ENCODE measurements at places on chromosomes 2 and 18.

DNA sequence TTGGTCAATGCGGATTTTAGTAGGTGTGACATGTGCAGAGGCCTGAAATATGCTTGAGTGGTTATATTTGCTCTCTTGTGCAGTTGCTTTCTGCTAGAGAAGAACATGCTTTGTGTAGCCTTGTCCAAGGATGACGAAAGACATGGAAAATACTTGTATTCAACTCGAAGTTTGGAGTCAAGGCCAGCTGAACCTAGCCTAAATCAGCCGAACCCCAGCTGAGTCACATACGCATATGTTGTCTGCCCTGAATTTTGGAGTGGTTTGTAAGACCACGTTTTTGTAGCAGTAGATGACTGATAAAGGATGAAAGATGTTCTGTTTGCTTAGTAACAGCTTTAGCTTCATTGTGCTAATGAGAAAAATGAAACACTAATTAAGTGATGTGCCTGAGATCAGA lies 22.5 kb upstream of the SPAG16 start:
- DNase-seq = peak; percentile 41

- no peak for DNase-seq
These were observed 1200.5 kb upstream of the FAM98A start for GRCh38 chr2:34799556-34799955.

DNA sequence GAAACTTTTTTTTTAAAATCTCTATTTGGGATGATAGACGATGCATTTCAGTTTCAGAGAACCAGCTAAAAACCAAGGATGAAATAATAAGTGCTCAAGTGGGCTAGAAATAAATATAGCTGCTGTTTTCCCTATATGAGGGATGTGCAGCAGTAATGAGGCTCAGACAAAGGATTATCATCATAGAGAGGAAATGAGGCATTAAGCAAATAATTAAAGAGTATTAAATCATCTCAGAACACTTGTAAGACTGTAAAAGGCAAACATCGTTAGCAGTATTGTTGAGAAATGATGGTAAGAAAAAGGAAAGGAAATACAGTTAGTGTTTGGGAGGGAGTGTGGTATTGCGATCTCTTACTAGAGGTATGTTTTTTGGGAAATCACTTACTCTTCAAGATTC lies 233.5 kb downstream of the TGIF1 start:
- DNase-seq = no peak

GRCh38 chr18:21805771-21806366 lies 65.3 kb downstream of the MIB1 start:
- DNase-seq = no peak

- no peak for DNase-seq
These were observed 91.5 kb upstream of the SLC8A1 start for GRCh38 chr2:40543381-40543780.

- DNase-seq = no peak
These were observed 62.8 kb upstream of the SP3 start for GRCh38 chr2:174027956-174028355.

GRCh38 chr2:44778671-44779476 lies 162.6 kb upstream of the SIX3 start:
- DNase-seq = no peak

DNA sequence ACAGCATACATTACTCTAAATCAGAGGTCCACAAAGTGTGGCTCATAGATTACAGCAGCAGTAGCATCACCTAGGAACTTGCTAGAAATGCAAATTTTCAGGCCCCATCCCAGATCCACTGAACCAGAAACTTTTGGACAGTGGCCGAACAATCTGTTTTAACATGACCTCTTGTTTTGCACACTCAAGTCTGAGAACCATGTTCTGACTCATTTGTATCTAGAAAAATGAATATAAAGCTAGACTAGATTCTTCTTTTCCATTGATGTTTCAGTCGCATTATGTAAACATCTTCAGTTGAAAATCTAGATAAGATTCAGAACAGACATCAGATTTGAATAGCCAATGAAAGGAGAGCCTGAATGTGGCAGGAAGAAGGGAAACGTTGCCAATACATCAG lies 608.8 kb downstream of the LRP1B start:
- DNase-seq = no peak

GRCh38 chr2:99918389-99918788 lies 224.0 kb downstream of the AFF3 start:
- DNase-seq = no peak

GRCh38 chr18:45940724-45941123 lies 26.4 kb downstream of the EPG5 start:
- no peak for DNase-seq

DNA sequence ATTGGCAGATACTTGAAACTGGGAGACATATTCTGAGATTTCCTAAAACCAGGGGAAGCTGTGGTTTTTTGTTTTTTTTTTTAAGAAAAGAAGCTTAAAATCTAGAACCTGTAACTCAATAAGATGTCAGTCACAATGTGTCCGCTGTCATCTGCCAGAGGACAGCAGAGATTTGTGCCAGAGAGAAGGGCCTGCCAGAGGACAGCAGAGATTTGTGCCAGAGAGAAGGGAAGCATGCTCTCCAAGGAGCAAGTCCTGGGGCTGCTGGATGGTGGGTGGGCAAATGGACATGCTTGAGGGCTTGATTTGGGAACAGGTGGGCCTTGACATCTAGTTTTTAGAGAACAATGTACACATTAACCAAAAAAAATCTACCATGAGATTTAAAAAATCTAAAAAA lies 77.9 kb downstream of the CCDC93 start:
- DNase-seq = no peak

DNA sequence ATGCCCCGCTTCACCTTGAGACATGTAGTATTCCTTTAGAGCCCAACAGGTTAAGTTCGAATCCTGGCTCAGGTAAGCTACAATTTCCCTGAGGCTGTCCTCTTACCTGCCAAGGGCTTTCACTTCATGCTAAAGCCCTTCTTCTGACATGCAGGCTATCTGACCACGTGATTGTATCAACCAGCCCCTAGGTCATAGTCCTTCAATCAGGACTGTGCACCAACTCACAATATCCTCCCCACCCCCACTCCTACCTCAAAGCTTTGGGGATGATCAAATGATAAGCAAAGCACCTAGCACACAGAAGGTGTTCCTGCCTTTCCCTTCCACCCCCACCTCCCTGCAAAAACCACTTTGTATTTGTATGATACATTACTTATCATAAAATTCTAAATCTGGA lies 78.9 kb downstream of the AAK1 start:
- DNase-seq = no peak

- DNase-seq = no peak
These were observed 280.2 kb upstream of the SOX11 start for GRCh38 chr2:5412001-5412400.

GRCh38 chr2:95264624-95265023 lies 9.6 kb upstream of the PROM2 start:
- no peak for DNase-seq

DNA sequence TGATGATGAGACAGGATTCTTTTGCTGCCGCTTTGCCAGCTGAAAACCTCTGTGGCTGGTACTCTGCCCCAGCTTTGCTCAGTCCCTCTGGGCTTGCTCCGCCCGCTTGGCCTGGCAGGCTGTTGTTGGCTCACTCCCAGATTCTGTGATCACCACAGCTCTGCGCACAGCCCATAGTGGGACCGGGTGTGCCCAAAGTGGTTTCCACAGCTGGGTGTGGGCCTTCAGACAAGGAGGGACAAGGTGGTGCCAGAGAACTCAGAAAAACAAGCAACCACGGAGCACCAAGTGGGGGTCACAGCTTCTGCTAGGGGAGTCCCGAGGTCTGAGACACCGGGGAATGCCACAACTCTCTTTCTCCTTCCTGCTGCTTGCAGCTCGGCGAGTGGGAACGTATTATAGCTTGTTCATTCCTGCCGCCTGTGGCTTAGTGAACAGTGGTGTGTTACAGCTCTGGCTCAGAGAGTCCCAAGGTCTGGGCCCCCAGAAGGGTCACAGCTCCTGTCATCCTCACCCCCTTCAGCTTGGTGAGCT lies 9.2 kb upstream of the KYNU start:
- no peak for DNase-seq

DNA sequence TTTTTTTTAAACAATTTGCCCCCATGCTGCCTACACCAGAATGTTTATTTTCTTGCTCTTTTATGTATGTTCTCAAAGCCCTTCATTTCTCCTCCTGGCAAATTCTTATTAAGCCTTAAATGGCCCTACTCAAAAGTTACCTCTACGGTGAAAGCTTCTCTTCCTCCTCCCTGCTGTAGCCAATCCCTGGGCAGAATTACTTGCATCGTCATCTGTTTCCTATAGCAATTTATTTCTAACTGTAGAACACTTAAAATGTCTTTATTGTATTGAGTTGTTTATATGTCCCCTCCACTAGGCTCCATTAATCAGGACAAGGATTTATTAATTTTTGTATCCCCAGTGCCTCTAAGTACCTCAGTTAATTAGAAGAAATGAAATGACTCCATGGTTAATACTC lies 2.5 kb upstream of the RAD51AP2 start:
- no peak for DNase-seq

- no peak for DNase-seq
These were observed 15.6 kb upstream of the LAMA1 start for GRCh38 chr18:7133181-7133580.

DNA sequence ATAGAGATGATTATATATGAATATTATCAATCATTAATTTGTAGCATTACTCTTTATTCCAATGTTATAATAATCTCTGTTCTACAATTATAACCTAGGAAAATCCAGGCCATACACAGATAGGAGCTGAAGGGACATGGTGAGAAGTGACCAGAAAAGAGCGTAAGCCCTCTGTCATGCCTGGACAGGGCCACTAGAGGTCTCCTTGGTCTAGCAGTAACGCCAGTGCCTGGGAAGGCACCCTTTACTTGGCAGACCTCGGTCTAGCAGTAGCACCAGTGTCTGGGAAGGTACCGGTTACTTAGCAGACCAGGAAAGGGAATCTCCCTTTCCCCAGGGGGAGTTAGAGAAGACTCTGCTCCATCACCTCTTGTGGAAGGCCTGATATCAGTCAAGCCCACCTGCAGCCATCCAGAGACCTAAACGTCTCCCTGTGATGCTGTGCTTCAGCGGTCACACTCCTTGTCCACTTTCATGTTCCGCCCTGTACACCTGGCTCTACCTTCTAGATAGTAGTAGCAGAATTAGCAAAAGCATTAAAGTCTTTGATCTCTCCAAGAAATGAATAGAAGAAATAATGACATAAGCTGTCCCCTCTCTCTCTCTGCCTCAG lies 447.5 kb upstream of the FSIP2 start:
- DNase-seq = peak; percentile 13

GRCh38 chr2:26933431-26934334 lies 36.8 kb upstream of the MAPRE3 start:
- no peak for DNase-seq

GRCh38 chr2:158975271-158975921 lies 7.0 kb downstream of the TANC1 start:
- no peak for DNase-seq

DNA sequence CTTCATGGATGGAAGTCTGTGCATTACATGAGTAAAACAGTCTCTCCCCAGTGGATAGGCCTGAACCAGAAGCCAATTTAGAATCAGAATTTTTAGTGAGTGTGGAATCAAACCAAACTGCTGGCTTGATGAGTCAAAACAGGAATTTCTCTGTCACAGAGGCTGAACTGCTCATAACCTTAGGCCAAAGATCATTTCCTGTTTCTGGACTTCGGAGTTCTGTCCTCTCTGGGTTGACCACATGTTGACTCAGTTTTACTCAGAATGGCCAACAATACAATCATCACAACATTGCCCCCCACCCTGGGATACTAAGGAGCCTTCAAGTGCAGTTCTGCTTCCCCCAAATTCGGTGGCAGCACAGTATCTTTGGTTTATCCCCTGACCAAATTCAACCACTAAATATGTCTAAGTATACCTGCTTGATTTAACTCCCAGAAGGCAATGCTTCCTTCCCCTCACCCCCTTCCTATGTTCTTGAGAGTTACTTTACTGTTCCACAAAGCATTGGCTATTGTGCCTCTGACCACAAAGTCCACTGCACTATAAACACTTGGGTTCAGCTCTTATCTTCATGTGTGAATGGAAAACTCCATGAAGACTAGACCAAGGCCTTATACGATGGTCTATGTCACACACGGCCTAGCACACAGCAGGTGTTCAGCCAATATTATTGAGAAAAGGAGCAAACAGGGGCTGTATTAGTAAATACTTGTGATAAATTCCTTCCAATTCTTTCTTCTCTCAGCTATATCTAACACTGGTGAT lies 67.8 kb downstream of the NXPH2 start:
- peak; percentile 1 for DNase-seq

DNA sequence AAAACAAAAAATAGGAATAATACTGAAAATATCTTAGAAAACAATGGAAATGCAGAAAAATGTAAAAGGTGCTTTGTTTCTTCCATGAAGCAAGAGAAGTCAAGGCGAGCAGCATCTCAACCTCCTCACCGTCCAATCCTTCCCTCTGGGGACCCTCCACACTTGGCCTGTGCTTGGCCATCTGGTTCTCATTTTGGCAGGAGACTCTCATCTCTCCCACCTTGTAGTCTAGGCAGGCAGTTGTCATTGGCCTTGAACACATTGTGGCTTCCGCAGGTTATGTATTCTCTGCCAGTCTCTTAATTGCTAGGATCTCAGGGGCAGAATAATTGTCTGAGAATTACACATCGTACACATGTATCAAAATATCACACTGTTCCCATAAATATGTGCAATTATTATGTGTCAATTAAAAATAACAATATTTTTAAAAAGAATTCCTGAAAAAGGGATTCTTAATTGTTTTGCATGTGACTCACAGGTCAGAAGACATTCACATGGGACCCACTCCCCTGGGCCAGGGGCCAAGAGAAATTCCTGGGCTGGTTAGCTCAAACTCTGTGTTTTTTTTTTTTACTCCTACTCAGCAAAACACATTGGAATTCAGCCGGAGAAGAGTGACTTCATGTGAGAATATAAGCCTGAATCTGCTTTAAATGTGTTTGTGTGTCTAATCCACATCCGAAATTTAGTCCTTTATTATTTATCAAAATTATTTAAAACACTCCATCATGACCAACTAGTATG lies 14.0 kb upstream of the ANKRD62 start:
- peak; percentile 20 for DNase-seq

DNA sequence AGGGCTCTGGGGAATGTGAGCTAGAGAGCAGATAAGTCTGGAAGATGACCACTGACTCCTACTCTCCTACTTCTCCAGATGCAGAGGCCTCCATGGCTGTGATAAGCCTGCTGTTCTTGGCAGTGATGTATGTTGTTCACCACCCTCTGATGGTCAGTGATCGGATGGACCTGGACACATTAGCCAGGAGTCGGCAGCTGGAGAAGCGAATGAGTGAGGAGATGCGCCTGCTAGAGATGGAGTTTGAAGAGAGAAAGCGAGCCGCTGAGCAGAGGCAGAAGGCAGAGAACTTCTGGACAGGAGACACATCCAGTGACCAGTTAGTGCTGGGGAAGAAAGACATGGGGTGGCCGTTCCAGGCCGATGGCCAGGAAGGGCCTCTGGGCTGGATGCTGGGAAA lies 1.4 kb downstream of the ITPRIPL1 start:
- DNase-seq = no peak

- DNase-seq = no peak
These were observed 321.2 kb upstream of the FANCL start for GRCh38 chr2:58562276-58562675.

DNA sequence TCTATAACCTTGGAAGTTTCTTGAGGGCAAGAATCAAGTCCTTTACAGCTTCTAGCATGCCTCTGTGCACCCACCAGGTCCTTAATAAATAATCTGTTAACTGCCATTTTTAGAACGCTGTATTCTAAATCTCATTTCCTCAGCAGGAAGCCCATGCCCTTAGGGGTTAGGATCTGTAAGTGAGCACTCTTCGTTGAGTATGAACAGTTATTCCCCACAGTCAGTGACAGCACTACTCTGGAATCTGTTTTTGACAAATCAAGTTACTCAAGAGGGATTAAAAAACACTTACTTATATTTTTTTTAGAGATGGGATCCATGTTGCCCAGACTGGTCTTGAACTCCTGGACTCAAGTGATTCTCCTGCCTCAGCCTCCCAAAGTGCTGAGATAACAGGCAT lies 14.6 kb downstream of the PAIP2B start:
- DNase-seq = no peak
